ENCODE measurements at places on chromosomes 5 and 9.

- no peak for DNase-seq
Measured at GRCh38 chr9:120385606-120386389, 194.2 kb downstream of the CDK5RAP2 start.

DNA sequence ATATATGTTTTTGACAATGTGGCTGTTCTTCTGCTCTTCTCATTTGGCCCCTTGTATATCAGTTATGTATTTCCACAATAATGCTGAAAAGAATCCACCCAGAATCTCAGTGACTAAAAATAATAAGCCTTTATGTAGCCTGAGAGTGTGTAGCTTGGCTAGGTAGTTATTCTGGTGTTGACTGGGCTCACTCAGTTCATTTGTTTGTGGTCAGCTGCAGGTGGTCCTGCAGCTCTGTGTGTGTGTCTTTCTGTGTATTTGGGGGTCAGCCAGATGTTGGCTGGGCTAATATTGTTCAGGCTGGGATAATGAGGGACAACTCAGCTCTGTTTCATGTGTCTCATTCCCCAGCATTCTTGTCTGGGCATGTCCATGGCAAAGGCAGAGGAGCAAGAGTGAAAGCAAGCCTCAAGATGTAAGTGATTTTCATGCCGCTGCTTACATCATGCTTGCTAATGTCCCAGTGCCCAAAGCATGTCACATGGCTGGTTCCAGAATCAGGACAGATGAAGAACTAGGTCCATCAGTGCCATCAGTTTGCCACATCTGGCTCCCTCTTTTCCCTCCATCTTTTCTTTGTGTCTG, 162.8 kb downstream of the KCTD16 start:
- DNase-seq = no peak

GRCh38 chr5:22306011-22306410, 547.1 kb downstream of the CDH12 start:
- DNase-seq = no peak

- DNase-seq = no peak
Measured at GRCh38 chr5:43336159-43336558, 22.9 kb upstream of the HMGCS1 start.

GRCh38 chr5:172175263-172175719, 12.7 kb downstream of the STK10 start:
- DNase-seq = no peak

DNA sequence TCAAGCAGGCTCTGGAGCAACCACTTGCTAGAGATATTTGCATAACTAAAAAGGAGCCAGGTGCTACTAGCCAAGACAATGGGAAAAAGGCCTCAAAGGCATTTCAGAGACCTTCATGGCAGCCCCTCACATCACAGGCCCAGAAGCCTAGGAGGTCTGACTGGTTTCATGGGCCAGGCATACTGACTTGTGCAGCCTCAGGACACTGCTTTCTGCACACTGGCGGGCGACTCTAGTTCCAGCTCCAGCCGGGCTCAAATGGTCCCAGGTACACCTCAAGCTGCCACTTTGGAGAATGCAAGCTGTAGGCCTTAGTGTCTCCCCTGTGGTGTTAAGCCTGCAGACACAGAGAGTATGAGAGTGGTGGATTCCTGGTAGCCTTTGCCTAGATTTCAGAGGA, 27.1 kb downstream of the COX7C start:
- peak; percentile 8 for DNase-seq

- no peak for DNase-seq
Measured at GRCh38 chr9:110668570-110669167, at the start of gene MUSK. Gene MUSK, plus strand, starts transcription at chr9:110668791. Its CDS starts 114 bp downstream, at chr9:110668905.

- no peak for DNase-seq
Measured at GRCh38 chr5:26388976-26389375, 649.4 kb downstream of the CDH9 start.

DNA sequence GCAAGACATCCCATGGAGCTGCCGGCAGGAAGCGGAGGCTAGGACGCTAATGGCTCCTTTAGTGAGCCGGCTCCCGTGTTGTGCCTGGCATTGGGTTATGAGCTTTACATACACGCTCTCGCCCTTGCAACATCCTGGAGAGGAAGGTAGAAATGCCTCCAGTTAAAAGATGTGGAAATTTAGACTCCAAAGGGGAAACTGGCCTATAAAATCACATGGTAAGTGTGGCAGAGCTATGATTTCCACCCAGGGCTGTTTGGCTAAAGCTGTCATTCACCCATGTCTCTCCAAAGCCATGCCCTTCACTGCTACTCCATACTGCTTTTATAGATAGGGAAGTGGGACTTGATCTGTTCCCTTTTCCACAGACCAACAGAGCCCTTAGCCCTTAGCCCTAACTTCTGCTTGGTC, 5.2 kb downstream of the GM2A start:
- no peak for DNase-seq

GRCh38 chr5:65926276-65926783, at the start of gene ERBIN:
Gene ERBIN, plus strand, starts transcription at chr5:65926575. Its CDS starts 66,144 bp downstream, at chr5:65992719.
- DNase-seq = peak; percentile 66

DNA sequence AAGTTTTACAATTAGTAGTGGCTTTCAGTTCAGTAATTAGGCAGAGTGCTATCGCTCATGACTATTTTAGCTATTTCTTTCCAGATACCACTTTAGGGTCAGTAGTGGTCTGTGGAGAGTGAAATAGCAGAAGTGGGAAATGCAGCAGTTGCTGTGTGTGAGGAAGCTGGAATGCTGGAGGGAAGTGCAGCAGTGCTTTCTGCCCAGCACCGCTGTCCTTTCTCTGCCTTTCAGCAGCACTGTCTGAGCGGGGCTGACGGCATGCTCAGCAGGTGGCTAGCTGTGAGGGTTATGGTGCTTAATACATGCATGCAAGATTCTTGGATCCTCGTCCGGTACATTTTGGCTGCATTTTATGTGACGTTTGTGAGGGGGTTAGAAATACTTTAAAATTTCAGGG, 213.9 kb downstream of the PBX3 start:
- no peak for DNase-seq

DNA sequence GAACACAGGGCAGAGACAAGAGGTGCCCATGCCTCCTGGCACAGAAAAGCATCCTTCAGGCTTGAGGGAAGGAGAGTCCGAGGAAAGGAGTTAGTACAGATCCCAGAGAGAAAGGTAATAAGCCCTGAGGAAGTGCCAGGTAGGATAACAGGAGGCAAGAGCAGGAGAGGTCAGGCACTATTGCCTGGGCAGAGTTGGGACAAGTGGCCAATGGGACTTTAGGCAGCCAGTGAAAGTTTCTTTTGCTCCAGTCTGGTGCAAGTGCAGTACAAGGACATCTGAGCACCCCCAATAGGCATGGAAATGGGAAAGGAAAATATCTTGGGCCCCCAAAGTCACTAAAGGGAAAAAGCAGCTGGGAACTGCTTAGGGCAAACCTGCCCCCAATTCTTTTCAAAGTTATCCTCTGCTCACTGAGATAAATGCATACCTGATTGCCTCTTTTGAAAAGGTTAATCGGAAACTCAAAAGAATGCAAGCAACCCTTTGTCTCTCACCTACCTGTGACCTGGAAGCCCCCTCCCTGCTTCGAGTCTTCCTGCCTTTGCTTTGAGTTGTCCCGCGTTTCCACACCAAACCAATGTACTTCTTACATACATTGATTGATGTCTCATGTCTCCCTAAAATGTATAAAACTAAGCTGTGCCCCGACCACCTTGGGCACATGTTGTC, 46.5 kb downstream of the ELOVL7 start:
- peak; percentile 37 for DNase-seq

GRCh38 chr9:93223260-93224180, 39.6 kb downstream of the WNK2 start:
- DNase-seq = no peak

GRCh38 chr5:161442471-161442870, 104.1 kb downstream of the GABRB2 start:
- DNase-seq = no peak

- no peak for DNase-seq
Measured at GRCh38 chr9:16384993-16385392, 485.5 kb downstream of the BNC2 start.

DNA sequence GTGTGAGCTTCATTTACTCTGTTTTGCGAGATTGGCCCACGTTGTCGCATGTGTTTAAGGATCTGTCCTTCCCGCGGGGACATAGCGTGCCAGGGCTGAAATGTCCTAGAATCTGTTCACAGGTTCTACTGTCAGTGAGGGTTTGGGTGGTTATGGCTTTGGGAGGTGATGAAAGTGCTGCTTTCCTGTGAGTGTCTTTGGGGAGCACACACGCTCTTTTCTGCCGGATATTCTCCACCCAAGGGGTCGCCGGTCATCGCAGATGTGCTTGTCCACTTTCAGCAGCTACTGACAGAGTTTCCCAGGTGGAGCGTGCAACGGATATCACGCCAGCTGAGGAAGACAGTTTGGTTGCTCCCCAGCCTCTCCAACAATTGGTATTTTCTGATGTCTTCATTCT, 32.1 kb downstream of the PROP1 start:
- DNase-seq = no peak

- peak; percentile 28 for DNase-seq
Measured at GRCh38 chr9:1709347-1709746, 305.8 kb upstream of the SMARCA2 start.

GRCh38 chr5:1507961-1508658, 15.7 kb downstream of the LPCAT1 start:
- no peak for DNase-seq

DNA sequence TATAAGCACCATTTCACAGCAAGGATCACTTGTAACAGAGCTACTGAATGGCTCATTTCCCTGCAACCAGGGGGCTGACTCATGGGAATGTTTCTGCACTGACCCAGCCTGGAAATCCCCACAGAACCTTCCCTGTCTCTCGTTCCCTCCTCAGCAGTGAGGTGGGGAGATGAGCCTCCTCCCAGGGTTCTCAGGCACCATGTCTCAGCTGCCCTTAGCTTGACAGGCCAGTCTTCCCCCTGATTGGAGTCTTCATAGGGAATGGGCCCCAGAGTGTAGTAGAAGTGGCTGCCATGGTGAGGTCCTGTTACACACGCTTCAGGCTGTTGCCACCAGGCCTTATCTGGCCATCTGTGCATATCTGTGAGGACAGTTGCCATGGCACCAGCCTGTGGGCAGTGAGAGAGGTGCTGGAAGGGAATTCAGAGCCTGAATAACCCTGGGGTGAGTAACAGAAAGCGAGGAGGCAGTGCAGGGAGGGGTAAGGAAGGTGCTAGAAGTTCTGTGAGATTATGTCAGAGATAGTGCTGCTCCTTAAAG, 324.4 kb downstream of the ENC1 start:
- peak; percentile 100 for DNase-seq

GRCh38 chr5:111722140-111722539, 34.9 kb downstream of the NREP start:
- DNase-seq = no peak

DNA sequence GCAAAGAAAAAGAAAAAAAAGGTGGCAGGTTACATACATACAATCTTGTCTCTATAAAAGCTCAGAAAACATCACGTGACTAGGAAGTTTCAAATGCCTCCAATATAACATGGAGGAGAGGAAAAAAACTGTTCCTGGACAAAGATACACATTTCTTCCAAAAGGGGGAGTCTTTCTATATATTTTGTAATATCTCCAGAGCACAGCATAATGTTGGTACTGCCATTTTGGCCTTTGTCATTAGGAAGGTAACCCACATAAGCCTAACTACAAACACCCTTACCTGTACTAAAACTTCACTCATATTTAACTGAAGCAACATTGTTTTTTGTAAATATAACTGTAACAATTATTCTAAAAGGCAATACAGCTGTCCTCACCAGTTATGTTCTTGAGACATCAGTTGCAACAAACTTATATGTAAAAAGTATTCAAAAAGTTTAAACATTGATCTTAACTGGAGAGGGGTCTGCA, 1.2 kb upstream of the BTF3 start:
- DNase-seq = peak; percentile 45

DNA sequence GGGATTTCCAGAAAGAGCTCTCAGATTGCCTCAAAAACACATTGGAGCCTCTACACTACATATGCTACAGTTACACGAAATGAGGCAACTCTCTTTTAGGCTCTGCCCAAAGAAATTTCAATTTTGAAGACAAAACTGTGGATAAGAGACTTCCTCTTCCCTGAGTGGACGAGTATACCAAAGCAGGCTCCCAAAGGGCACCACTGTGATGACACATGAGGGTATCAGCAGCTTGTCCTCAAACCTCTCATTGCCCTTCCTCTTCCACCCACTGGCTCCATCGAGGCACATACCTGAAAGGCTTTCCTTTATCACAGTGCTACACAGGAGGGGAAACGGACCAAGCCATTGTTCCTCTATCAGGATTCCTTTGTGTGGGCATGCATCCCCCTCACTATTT, 11.3 kb downstream of the CKMT2 start:
- DNase-seq = no peak

GRCh38 chr9:71985297-71985911, 74.0 kb downstream of the C9orf85 start:
- DNase-seq = peak; percentile 86

DNA sequence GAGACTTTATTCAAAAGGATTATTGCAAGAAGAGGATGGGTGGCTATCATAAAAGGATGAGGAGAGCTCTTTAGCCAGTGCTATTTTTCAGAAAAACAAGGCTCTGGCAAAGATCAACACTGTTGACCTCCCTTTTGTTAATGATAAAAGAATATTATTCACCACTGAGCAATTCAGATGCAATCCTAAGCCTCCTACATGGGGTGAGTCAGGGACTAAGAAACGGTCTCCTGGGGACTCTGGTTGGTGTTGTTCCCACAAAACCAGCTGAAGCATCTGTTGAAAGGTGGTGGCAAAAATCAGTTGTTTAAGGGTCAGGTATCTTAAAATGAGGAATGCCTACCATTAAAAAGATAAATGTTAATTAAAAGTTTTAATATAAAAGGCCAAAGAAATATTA, 7.7 kb upstream of the GCNT1 start:
- DNase-seq = no peak

GRCh38 chr9:135164036-135164435, 76.6 kb downstream of the OLFM1 start:
- DNase-seq = no peak

- DNase-seq = no peak
Measured at GRCh38 chr9:107188376-107188775, 94.7 kb upstream of the RAD23B start.

DNA sequence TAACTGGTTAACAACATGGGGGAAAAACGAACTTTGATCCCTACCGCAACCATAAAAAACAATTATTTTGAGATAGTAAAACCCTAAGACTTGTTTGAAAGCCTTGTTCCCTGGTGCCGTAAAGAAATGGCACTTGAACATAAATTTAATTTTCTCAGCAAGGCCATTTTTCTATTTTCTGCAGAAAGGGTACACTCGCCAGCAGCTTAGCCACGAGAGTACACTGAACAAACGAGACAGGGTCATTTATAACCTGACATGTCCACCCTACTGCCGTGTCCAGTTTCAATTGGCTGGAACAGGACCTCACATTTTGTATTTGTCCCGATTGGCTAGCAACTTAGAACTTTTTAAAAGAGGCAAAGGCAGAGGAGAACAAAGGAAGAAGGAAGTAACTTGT, 26.8 kb downstream of the FBXW11 start:
- no peak for DNase-seq

DNA sequence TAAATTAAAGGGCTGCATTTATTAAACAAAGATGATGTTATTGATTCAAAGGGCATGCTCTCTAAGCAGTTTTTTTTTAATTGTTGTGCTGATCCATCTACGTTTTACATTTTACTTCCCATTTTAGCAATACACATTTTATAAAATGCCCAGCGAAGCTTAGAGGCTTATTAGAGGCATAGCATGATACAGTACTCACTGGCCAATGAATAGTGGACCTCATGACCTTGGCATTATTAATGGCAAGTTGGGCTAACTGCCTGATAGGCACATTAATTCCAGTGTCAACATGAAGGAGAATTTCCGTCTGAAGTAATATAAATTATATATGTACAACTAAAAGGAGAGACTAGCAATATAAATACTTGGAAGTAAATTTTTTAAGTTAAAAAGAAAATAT, 837.2 kb downstream of the EFNA5 start:
- DNase-seq = no peak
